ENCODE measurements at places on chromosomes 11 and 22.

- no peak for DNase-seq
These were observed 41.0 kb upstream of the TENM4 start for GRCh38 chr11:79481795-79482194.

DNA sequence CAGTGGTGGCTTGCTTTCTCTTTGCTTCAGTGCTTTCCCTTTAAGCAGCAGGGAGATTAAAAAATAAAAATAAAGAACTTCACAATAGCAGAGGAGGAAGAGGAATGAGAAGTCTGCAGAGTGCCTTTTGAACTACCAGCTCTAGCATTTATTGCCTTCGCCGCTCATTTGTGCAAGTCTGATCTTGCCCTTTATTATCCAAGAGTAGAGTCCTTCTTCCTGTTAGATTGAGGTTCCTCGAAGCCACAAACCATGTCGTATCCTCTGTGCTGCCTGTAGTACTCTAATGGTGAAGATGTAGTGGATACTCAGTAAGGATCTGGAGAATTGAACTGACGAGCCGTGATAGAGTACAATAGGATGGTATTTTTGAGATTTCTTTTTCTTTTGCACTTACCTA is 101.2 kb upstream of the RAG2 start:
- DNase-seq, result no peak

DNA sequence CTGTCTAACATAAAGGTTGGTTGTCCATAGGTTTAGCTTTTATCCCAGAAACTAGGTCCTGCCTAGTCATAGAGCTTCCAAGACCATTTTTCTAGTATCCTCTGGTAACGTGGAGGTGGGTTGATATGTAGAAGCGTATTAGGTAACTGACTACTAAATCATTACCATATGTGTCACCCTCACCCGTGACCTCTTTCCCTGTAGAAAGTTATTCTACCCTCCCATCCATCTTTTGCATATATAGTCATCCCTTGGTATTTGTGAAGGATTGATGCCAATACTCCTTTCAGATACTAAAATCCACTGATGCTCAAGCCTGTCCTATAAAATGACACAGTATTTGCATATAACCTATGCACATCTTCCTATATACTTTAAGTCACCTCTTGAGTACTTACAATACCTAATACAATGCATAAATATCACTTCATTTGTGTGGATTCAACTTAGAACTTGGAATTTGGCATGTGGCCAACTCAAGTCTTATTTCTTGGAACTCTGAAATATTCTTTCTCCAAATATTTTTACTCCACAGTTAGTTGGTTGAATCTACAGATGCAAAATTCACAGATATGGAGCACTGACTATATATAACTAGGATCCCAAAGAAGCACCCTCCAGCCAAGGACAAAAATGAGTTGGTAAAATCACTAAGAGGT is 497.0 kb upstream of the TENM4 start:
- no peak for DNase-seq

DNA sequence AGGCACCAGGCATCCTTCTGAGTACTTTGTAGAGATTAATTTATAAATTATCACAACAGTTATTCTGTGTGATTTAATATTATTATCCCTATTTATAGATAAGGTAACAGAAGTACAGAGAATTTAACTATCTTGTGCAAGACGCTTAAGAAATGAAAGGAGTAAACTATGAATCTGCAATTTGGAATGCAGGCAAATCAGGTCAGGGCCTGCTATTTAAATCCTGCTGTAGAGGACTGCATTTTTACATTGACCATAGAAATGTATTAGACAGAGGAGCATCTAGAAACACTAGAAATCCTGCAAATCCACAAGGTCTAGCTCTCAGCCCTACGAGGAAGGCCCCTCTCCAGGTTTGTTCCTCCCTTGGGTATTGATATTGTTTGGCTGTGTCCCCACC is 336.2 kb downstream of the ETS1 start:
- no peak for DNase-seq

DNA sequence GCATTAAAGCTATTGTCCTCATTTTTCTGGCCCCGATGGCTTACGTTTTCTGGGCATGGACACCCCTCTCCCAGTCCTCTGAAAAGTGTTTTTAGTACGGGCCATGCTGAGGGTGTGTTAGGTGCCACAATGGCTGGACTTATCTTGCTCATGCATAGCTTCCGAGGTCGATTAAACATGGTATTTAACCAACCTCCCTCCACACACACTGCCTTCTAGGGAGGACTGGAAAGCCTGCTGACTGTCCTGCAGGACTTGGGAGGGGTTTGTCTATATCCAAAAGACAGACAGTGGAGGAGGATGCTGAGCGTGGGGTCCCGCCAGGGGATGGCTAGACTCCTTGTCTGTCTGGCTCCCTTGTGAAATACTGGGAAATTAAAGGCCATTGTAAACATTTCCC is 95.3 kb downstream of the FBXO7 start:
- no peak for DNase-seq

DNA sequence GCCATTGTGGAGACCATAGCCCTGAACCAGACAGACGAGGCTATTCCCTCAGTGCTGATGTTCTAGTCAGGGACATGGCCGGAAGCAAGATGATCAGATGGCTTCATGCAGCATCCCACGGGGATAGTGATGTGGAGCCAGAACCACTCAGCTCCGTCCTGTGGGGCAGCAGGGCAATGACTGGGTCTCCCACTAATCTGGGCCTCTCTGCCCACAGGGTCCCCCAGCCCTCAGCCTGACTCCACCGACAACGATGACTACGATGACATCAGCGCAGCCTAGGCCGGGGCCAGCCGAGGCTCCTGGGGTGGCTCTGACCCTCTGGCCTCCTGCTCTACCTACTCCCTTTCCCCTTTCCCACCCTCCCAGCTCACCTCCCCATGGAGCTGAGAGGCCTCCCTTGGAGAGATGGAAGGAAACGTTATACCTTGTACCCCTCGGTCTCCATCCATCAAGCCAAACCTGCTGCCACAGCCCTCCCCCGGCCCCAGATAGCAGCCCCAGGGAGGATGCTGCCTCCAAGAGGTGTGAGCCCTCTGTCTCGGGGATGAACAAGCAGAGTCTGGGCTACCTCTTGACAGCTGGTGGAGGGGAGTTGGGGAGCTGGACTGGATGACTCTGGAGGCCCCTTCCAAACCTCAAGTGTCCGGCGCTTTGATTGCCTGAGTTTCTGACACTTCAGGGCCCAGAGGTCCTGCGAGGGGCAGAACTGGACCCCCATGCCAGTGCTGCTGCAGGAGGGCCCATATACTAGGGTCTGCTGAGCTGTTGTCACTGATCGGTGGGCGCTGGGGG is 47.8 kb downstream of the CD6 start:
- DNase-seq, result no peak

GRCh38 chr22:19990609-19991394 is 25.8 kb downstream of the ARVCF start:
- DNase-seq, result no peak

GRCh38 chr22:39462443-39463221 is 5.8 kb downstream of the MGAT3 start:
- no peak for DNase-seq

DNA sequence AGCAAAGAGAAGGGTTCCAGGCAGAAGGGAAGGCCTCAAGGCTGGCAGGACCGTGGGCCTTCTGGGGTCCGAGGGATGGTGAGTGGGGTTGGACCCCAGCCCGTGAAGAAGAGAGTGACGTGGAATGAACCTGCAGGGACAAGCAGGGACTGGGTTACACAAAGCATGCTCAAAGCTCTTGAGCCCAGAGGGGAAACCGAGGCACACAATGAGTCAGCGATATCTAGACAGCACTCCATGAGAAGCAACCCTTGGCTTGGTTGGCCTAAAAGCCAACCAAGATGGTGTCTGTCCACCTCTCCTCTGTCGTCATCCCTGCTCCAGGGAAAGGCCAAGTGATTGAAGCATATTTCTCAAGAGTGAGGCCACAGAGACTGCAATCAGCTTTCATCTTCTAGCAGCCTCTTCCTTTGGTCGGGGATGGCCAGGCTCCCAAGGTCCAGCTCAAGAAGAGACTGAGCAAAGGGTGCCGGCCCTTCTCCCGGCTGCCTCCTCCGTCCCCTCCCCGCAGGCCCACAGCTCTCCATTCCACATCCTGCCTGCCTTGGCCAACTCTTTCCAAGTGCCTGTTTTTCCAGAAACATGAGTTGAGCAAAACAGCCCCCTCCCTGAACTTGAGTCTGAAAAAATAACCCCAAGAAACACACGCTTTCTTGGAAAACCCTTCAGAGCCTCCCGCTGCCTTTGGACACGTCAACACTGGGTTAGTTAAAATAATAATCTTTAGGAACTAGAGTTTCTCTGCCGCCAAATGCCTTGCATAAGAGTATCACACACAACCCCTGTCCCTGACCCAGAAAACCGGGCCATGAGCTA is 556.6 kb downstream of the MIAT start:
- DNase-seq, result no peak

Measured in stimulated activated naive CD4-positive, alpha-beta T cell treated with Interleukin-2 at 50 U/mL for 16 hours (primary cell).